ENCODE measurements at places on chromosomes 1 and 21.

DNA sequence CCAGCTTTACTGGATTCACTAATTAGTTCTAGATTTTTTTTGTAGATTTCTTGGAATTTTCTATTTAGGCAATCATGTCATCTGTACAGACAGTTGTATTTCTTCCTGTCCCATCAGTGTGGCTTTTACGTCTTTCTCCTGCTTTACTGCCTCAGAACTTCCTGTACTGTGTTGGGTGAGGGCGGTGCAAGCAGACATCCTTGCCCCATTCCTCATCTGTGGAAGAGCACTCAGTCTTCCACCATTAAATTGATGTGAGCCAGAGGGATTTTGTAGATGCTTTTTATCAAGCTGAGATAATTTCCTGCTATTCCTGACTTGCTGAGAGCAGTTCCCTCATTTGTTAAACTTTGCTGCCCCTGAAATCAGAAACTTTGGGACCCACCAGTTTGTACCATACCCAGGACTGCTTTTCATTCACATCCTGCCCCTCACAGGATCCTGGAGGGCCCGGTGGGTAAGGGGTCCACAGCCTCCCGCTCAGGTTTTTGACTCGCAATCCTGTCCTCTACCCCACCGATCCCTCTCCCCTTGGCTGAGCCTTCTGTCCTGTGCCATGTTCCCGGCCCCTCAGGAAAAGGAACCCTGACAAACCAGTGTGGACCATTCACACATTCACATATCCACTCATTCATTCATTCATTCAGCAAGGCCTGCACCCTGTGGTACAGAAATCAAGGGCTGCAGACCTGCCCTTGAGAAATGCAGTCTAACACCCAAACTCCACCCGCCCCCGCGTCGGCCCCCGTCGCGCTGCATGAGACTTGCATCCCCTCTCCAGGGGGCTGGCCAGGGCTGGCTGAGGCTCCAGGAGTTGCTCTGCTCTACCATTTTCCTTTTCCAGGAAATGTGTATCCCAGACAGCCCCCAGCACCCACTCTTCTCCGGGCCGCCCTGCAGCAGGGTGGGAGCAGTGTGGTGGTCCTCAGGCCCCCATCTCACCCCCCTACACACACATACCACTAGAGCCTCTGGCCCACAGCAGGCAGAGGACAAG lies 246.5 kb upstream of the VAMP3 start:
- no peak for DNase-seq

DNA sequence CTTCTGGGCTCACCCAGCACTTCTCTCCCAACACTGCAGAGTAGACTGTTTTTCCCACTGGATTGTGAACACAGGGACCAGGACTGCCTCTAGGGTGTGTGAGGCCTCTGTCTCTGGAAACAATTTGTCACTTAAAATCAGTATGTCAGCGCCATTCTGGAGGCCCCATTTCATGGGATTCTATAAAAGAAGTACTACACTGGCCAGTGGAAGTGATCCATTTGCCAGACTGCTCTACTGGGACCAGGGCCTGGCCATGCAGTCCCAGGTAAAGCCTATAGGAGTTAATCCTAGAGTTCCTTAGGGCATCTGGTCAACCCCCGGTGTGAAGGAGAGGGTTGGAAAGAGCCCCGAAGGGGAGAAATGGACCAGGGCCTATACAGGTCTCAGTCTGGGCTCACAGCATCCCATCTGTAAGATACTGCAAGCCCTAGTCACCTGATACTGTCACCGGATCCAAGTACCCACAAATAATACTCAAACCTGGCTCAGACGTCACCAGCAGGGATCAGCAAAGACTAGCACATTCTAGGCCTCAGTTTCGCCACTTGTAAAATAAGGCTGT lies 245.0 kb downstream of the FOXD2 start:
- no peak for DNase-seq

- no peak for DNase-seq
These were observed 1.1 kb downstream of the IKBKE start for GRCh38 chr1:206471415-206471801.

GRCh38 chr1:65009724-65010420 lies 43.5 kb upstream of the JAK1 start:
- DNase-seq, result no peak

DNA sequence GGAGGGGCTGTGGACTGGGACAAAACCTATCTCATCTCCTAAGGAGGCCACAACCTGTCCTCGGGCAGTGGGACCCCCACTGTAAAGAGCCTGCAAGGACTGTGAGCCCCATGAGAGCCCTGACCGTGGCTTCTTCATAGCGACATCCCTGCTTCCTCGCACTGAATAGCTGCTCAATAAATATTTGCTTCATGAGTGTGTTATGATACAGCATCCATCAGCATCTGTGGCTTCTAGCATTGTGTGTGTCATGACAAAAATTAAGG lies 40.5 kb upstream of the CSF3R start:
- no peak for DNase-seq

DNA sequence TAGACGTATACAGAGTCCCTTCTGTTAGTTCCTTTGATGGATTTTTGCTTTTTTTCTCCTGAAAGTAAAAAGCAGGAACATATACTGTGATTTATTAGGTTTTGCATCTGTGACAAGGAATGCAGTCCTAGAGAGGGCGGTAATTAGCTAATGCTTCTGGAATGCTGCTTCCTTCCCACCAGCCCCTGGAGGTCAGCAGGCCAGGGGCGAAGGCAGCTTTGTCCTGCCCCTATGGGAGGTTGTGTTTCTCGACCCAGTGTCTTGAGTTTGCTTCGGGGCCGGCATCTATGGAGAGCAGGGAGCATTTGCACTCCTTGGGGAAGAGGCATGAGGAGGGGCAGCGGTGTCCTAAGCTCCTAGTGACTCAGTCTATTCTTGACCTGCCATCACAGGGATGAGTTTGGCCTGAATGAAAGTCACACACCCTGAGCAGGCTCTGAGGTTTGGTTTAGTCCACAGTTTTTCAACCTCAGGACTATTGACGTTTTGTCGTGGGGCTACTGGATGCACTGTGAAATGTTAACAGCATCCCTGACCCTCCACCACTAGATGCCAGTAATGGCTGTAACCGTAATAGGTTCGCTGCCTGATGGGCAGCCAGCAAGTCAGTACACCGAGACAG lies 85.0 kb upstream of the KCNJ15 start:
- no peak for DNase-seq

DNA sequence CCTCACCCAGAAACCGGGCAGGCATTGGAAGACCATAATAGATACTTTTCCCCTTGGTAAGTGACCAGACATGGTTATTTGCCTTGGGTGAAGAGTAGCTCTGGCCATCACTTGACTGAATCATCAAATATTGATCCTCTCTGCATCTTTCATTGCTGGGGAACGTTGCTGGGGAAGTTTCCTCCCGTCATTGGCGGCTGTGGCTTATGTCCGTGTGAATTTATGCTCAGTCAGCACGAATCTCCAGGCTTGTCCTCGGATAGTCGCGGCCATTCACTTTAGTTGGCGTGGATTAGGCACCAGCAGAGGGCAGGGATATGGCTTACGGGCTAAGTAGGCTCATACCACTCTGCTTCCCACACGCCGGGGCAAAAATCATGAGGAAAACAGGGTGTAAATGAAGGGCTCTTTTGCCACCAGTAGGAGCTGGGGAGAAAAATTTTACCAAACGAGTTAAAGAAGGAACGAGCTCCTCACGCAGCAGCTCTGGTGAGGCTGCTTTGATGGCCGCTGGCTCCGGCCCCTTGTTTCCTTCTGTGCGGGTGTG lies 473.4 kb downstream of the CAMTA1 start:
- DNase-seq, result no peak

DNA sequence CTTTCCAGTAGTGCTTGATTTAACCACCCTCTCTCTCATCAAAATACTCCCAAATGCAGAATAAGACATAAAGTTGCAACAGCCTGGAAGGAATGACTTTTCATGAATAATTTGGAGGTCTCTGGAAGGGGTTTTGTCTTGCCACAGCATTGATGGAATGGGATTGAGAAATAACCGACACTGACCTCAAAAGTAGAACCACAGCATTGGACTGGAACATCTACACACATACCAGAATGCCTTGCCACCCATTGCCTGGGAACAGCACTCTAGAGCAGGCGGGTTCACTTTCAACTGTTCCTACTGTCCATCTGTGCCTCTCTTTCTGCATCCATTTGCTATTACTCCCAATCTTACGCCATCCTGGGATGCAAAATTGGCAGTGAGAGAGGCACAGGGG lies 149.1 kb upstream of the USP24 start:
- DNase-seq, result no peak

GRCh38 chr1:43199093-43199726 lies 27.1 kb downstream of the CFAP57 start:
- no peak for DNase-seq

DNA sequence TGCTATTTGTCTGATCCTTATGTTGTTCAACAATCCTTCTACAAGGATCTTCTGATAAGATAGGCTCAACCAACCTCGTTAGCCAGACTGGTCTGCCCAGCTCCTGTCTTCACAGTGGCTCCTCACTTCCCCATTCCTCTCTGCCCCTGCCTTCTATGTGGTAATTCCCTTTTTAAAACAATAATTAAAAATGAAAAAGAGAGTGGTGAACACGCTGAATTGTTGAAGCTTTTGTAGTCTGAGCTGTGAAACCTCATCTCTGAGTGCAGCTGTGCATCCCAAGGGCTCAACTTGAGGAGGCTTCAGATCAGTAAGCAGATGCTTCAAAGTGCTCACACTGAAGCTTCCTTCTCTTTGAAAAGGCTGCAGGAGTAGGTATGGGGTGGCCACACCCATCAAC lies 70.7 kb upstream of the JUN start:
- peak; percentile 6 for DNase-seq

DNA sequence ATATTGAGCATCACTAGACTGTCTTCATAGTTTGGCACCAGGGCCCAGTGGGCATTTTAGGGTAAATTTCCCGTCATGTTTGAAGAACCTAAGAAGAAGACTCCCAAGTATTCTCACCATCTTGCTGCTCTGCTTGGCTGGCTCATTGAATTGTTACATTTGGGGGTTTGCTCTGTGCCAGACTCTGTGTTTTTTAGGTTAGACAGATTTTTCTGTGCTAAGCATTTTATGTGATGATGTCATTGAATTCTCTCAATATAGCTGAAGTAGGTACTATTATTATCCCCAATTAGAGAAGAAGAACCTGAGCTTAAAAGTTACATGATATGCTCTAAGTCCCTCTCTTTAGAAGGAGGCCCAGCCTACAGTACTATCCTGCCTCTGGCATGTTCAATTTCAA lies 28.0 kb upstream of the DNASE2B start:
- no peak for DNase-seq

DNA sequence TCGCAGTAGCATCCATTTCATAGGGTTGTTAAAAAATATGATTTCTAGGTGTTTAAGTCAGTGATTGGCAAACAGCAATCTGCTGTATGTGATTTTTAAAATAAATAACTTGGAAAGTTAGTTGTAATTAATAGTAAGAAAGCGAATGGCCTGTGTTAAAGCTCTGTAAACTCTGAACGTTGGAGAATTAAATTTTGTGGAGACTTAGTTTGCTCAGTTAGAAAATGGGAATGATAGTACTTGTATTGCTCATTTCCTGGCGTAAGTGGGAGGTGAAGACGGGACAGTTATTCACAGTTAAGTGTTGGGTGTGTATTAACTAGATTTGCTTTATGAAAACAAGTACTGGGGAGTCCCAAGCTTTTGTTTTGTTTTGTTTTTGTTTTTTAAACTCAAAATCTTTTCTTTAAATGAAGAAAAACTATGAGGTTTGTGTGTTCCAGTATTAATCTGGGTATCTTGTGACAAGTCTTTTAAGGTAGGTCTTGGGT lies 995 bp downstream of the CACYBP start:
- no peak for DNase-seq

GRCh38 chr1:6535214-6535613 lies 19.1 kb downstream of the NOL9 start:
- DNase-seq, result no peak

- no peak for DNase-seq
These were observed 2.7 kb downstream of the NSUN4 start for GRCh38 chr1:46343351-46343695.

DNA sequence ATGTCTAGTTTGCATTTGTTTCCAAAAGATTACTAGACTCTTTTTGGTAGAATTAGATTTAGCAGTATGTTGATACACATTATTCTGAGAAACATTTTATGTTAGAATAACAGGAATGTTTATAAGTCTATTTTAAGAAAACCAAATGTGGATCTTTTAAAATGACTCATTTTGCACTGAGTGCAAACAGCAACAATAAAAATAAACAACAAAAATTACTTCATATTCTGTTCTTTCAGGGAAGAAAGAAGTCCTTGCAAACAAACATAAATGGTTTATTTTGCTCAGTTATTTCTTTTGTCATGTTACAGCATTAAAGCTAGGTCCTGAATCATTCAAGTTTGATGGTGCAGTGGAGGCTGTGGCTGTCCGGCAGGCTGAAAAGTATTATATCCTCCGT lies 106.8 kb upstream of the TENT5C start:
- no peak for DNase-seq

DNA sequence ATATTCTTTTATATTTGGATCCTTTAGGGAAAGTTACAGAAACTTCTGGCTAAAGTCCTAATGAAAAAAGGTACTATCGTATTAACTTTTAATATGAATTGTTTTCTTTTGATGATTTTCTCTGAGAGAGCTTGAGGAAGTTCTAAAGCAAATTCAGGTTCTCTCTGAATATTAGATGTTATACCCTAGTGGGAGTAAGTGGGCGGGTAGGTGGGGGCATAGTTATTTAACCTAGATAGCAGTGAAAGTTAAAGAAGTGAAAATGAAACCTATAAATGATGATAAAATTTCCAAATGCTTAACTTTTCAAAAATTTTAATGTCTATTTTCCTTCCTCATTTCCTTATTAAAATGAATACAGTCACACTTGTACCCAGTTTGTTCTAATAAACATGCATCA lies 26.2 kb upstream of the B3GALT2 start:
- DNase-seq, result no peak
